Activated CD4-positive, alpha-beta T cell treated with anti-CD3 and anti-CD28 coated beads for 24 hours (primary cell): ENCODE measurements at places on chromosomes 6 and 20.

- DNase-seq, result no peak
These were observed 19.7 kb downstream of the ZBP1 start for GRCh38 chr20:57600320-57601210.

DNA sequence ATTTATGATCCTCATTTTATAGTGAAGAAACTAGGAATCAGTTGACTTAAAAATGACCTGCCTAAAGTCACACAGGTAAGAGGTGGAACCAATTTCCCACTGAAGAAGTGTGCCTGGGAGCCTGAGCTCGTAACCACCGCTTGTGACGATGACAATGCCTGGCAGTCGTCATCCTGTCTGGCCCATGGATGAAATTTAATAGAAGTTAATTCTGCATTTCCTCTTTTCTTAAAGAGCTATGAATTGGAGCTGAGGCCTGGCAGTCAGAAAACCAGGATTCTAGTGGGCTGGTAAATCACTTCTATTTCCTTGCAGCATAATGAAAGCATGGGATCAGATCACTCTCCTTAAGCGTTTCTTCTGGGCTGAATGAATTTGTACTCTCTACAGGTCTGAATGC is 200.0 kb upstream of the SGK1 start:
- DNase-seq, result no peak

GRCh38 chr6:53134601-53135235 is 13.9 kb downstream of the GCM1 start:
- no peak for DNase-seq

GRCh38 chr6:36122495-36123269 is 7.6 kb upstream of the MAPK13 start:
- no peak for DNase-seq

GRCh38 chr6:17583811-17584210 is 16.3 kb upstream of the FAM8A1 start:
- DNase-seq, result no peak

GRCh38 chr6:110708295-110708950 is 106.8 kb downstream of the CDK19 start:
- no peak for DNase-seq

GRCh38 chr6:79671600-79672266 is 40.6 kb downstream of the SH3BGRL2 start:
- DNase-seq, result peak; percentile 17

GRCh38 chr6:101595276-101595675 is 201.8 kb downstream of the GRIK2 start:
- no peak for DNase-seq

- DNase-seq, result no peak
These were observed 178.7 kb downstream of the GJA1 start for GRCh38 chr6:121614115-121614514.

GRCh38 chr6:57021086-57021720 is 25.3 kb upstream of the KIAA1586 start:
- no peak for DNase-seq

DNA sequence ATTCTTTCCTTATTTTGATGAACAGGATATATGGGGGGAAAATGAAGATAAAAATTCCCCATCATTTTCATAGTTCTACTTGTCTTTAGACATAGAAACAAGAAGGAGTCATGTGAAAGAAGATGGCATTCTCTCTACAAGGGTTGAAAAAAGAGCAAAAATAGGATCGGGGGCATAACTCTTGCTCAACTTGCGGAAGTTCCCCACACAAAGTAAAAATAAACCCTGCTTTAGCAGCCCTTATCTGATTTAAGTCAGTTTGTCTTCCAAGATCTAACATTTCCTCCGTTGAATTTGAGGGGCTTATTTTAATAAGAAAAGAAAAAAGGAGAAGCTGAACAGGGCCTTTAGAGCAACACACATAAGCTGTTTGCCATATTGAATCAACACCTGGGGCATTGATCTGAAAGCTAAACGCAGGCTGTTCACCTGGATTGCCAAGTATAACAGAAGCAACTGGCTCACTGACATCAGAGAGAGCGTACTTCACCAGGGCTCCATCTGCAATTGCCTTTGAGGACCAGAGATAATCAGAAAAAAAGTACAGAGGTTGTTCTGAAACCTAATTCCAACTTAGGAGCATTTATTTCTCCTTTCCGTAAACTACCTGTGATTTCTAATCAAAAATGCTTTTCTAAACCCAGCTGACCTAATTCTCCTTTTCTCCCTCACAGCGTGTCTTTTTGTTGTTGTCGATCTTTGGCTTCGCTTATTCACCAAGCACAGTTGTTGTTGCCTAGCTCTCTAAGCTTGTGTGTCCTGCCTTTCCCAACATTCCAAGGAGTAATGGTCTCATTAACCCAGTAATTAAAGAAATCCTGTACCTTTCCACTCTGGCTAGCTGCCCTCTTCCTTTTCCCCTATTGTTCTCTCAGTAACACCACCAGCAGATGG is 568.0 kb downstream of the KIF16B start:
- no peak for DNase-seq

DNA sequence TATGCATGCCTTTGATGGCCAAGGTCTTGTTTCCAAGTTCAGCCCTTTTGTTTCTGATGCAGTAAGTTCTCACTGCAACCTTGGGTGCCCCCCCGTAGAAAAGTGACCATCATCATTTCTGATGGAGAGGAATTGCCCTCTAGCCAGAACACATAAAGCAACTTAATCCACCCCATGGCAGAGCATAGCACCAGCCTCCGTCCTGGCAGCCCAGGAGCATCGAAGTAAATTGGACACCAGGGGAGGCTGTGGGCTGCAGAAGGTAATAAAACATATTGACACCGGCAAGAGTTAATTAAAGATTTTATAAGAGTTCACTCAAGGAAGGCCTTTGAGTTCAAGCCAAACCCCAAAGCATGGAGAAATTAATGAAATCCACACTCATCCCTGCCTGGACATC is 39.2 kb upstream of the CST7 start:
- no peak for DNase-seq

DNA sequence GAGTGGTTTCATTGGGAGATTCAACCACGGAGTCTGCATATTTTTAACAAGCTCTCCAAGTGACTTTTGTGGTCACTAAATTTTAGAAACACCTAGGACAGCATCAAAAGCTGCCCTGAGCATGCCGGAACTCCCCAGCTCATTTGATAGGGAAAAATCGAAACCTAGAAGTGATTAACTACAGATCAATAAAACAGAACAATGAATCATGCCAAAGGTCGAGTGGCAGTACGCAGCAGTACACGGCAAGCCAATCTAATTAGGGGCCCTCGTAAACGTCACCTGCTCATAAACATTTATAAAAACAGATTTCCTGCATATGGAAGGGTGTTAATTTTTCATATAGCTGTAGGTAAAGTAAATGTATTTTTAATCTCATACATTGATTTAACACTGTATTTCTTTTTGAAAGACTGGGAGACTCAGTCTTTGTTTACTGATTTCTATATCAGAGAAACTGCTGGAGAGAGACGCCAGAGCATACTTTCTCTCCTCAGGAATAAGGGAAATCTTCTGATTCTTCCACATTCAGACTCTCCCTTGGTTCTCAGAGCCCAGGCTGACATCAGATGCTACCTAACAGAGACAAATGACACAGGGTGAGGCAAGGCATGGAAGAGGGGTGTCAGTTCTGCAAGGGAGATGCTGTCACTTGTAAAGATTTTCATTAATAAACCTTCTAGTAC is 232.5 kb downstream of the PTPRT start:
- DNase-seq, result no peak

DNA sequence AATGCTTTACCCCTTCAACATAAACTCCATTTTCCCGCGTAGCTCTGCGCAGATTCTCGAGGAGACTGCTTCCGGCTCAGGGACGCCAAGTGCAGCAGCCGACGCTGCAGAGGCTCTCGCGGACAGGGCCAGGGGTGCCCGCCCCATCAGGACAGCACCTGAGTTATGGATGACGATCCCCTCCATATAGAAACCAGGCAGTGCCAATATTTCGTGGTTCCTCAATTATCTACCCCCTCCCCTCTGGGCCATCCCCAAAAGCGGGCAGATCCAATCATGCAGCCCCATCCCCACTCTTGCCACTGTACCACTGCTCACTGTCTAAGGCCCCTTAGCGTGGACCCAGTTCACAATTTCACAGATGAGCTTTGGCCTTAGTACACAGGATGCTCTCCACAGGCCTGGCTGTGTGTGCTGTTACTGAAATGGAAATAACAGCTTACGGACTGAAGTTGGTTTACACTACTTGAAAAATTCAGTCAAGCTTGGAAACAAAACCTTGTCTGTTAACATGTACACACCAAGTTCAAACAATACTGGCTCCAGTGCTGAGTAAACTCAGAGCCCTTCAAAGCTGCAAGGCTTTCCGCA is 74.5 kb downstream of the DACT2 start:
- no peak for DNase-seq

- no peak for DNase-seq
These were observed 331.8 kb downstream of the HACE1 start for GRCh38 chr6:104527761-104528415.

- no peak for DNase-seq
These were observed 112.4 kb upstream of the SNX9 start for GRCh38 chr6:157710604-157711003.

DNA sequence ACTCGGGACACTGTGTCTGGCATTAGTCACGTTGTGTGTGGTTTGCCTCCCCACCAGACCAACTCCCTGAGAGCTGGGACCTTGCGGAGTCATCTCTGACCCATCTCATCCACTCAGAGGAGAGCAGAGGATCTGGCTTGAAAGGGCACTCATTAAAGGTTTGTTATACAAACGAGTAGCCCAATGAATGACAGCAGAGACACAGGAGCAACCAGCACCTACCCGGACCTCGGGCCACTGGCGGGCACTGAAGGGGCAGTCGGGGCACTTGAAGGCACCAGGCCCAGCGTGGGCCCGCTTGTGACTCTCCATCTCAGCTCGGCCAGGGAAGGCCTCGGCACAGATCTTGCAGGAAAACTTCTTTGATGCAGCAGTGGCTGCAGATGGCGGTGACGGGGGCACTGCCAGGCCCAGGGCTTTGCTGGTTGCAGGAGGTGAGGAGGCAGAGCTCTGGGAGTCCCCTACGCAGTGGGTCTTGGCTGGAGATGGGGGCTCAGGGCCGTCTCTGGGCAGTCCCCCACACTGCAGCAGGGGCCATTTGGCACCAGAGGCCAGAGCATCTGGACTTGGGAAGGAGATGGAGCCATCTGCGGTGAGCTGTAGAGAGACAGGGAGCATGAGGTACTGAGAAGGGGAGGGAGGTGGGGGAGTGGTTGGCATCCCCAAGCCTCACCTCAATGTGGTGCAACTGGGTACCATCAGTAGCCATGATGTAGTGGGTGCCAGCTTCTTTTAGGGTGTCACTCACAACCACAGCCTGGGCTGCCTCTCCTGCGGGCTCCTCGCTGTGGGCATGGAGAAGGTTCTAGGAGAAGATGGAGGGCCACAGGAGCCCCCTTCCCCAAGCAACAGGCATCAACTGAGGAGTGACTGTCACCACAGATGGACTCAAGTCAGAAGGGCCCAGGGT is 17.7 kb downstream of the PCIF1 start:
- DNase-seq, result no peak

GRCh38 chr20:19861147-19861759 is 103.2 kb downstream of the RIN2 start:
- no peak for DNase-seq

DNA sequence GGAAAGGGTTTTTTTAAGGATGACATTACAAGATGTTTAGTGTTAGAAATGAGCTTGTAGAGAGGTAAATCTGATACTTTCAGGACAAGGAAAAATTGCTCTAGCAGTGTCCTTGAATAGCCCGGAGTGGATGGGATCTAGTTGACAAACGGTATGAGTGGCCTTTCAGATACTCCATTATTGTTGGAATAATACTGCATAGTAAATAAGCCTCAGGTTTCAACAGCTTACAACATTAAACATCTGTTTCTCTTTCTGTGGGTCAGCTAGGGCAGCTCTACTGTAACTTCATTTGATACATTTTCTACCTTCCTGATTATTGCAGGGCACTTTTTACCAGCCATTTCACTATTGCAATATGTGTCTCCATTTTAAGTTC is 118.0 kb downstream of the B3GAT2 start:
- no peak for DNase-seq

GRCh38 chr6:166541876-166542579 is 44.5 kb downstream of the RAMACL start:
- DNase-seq, result no peak

DNA sequence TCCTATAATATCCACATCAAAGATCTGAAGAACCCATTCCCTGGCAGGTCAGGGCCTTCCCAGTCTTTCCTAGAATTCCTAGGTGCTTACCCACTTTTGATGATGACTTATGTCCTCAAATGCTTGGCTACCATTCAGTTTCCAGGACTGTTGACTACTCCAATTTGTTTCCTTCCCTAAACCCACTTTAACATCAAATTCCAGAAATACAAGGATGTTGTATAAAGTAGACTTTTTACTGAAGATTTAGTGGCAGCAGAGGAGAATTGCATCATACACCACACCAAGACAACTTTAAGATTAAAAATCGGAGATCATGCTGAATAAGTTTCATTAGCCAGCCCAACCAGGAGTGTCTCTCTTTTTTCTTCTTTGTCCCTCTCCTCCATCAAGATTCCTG is 203.3 kb upstream of the LAMP5 start:
- no peak for DNase-seq

DNA sequence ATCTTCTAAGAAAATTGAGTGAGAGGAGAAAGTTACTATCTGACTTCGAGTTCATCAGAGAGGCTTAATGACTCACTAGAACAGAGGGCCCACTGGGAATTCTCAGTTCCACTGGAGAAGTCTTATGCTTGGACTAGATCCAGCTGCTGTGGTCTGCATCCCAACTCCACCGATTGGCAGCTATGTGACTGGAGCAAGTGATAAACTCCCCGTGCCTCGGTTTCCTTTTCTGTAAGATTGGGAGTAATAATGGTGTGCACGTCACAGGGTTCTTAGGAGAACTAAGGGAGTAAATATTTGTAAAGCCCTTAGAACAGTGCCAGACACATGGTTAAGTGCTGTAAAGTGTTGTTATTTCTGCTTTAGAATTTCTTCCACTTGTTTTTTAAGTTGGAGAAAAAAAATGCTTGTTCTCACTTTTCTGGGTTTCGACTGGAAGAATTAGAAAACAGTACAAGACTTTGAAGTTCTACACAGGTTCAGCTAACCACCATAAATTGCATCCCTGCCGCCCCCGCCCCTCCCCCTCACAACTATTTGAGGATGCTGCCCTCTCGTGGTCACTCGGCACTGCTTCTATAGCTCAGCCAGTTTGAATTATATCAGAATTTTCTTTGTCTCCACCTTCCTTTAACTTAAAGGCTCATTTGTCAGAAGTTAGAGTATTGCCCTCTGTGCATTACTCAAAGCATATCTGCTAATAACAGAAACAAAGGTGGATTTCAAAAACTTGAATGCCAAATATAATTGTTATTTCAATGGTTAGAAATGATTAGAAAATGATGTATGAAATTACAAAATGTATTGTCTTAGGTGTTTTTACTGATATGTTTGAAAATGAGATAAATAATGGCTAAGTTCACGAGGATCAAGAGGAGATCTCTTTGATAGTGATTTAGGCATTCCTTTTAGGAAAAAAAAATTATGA is 95.0 kb upstream of the IFNGR1 start:
- DNase-seq, result peak; percentile 61
